Tibial artery (tissue), 4 donors: ENCODE measurements at places on chromosomes 12 and 14.

DNA sequence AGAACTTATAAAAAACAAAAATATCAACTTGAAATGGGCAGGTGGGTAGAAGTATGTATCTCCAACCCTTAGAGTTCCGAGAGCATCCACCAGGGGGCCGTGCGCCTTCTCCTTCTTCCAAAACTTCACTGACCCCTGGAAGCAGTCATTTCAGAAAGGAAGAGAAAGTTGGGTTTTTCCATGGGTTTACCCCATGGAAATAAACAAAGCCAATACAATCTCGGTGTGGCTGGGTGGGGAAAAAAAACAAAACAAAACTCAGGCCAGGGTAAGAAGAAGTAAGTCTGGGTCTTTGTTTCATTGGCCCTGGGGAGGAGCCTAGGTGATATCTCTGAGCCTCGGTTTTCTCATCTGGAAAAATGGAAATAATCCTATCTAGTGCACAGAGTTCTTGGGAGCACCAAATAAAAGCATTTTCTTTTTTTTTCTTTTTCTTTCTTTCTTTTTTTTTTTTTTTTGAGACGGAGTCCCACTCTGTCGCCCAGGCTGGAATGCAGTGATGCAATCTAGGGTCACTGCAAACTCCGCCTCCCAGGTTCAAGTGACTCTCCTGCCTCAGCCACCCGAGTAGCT, 33.6 kb upstream of the HNF1A start:
- DNase-seq, result no peak

DNA sequence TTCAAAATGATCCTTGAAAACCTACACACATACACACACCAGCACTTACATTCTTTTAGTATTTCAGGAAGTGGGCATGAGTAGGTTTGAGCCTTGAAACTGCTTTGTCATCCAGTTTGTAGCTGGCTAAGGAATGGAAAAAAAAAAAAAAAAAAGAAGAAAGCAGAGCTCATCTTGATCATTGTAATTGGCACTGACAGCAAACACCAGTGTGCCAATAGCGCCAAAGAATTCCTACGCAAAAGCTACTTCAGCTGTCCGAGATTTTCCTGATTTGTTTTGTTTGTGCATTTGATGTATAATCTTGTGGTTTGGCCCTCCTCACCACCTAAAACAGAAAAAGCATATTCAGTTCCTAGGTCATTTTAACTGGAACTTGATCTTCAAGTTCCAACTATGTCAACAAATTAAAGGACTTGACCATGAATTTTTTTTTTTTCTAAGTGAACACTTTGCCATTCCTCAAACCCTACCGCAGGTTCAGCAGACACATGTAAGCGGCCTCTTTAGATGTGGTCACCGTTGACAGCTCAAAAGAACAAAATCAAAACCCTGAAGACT, 57.3 kb downstream of the FLRT2 start:
- DNase-seq, result no peak

GRCh38 chr12:116882742-116883141, 1.5 kb upstream of the HRK start:
- DNase-seq, result no peak

DNA sequence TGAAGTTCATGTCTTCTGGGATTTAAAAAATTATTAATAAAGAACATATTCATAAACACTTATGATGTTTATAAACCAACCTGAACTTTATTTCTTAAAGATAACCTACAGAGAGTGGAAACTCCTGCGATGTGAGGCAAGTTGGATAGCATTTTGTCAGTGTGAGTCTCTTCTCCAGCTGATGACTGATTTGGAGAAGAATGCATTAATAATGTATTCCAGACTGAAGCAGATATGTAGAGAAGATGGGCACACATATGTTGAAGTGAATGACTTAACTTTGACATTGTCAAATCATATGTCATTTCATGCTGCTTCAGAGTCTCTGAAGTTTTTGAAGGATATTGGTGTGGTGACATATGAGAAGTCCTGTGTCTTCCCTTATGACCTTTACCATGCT, 7.3 kb downstream of the HELB start:
- DNase-seq, result no peak

GRCh38 chr12:115213538-115214016, 529.6 kb upstream of the TBX3 start:
- no peak for DNase-seq

DNA sequence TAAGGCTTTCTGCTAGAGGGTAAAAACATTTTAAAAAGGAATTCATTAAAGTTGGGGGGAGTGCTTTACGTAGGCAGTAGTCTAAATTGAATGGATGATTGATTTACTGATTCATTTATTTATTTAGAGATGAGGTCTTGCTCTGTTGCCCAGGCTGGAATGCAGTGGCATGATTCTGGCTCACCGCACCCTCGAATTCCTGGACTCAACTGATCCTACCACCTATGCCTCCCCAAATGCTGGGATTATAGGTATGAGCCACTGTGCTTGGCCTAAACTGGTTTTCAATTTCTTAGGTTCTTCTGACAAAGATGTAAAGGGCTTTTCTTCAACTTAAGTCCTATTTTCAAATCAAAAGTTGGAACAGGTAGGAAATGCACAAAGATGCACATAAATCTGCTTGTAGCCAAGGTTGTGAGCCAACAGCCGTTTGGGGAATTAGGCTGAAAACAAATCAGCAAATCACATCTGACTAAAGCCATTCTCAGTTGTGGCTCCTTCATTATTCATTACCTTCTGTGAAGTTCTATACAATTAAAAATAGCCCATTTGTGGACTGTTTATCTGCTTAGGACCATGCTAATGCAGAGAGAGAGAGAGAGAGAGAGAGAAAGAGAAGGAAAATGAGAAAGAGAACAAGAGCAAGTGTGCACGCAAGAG, 218.0 kb downstream of the PPM1H start:
- DNase-seq, result no peak

DNA sequence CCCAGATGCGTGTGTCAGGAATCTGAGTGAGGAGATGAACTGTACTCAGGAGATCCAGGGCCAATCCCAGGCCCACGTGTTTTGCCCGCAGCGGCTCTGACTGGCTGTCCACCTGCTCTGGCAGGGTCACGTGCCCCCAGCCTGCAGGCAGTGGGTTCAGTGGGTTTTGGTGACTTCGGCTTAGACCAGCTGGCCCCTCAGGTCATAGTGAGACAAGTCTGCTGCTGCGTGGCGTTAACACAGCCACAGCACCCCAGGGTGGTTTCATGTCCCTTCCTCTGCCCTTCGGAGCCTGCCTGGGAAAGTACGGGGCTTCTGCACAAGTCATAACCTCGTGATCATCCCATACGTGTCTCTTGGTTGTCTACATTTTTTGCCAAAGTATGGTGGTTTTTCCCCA, 2.6 kb downstream of the FBRSL1 start:
- no peak for DNase-seq

DNA sequence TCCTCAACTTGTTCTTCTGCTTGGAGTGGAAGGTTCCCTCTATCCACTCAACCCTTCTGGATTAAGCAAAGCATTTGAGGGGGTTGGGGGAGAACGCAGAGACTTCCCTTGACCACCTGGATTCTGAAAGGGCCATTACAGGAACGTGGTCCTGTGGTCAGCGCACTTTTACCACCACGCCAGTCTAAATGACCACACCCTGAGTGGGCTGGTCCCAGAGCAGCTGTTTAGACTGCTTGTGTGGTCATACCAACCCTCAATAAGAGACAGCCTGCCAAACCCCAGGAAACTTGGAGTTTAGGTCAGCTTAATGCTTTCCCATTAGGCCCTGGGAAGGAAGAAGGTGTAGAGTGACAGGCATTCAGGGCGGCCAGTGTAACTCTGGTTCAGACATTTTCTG, 165.5 kb upstream of the ATP2B1 start:
- DNase-seq, result no peak

- no peak for DNase-seq
Observed at GRCh38 chr12:115433014-115433634, 749.1 kb upstream of the TBX3 start.

- no peak for DNase-seq
Observed at GRCh38 chr12:124888260-124888659, 24.6 kb upstream of the SCARB1 start.

DNA sequence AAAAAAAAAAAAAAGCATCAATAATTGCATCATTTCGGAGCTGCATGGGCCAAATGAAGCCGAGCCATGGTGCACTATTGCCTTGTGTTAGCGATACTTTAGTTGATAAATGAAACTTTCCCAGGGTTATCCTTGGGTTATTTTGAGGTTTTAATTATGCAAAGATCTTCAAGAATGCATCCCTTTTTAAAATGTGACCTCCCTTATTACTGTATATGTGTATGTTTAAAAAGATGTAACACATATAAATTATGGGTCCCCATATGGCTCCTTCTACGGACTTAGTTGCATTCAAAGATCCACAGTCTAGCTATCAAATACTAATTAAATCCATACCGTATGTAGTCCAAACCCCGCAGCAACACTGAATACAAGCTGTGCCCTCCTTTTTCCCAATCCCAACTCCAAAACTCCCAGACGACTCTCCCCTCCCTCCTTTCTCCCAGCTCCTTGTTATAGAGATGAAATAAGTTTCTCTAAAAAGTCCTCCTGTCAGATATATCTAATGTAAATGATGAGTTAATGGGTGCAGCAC, 129.3 kb upstream of the MAP1LC3B2 start:
- DNase-seq, result no peak

- DNase-seq, result no peak
Observed at GRCh38 chr12:7265251-7265650, 38.6 kb upstream of the ACSM4 start.

DNA sequence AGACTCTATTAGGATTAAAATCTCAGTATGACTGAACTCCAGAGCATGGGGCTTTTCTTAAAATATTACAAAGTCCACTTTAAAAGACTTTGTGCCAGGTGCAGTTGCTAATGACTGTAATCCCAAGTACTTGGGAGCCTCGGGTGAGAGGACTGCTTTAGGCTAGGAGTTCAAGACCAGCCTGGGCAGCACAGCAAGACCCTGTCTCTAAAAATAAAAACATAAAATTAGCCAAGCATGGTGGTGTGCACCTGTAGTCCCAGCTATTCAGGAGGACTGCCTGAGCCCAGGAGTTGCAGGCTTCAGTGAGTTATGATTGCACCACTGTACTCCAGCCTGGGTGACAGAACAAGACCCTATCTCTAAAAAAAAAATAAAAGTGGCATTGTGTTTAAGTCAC, 33.2 kb downstream of the ATF7 start:
- no peak for DNase-seq

DNA sequence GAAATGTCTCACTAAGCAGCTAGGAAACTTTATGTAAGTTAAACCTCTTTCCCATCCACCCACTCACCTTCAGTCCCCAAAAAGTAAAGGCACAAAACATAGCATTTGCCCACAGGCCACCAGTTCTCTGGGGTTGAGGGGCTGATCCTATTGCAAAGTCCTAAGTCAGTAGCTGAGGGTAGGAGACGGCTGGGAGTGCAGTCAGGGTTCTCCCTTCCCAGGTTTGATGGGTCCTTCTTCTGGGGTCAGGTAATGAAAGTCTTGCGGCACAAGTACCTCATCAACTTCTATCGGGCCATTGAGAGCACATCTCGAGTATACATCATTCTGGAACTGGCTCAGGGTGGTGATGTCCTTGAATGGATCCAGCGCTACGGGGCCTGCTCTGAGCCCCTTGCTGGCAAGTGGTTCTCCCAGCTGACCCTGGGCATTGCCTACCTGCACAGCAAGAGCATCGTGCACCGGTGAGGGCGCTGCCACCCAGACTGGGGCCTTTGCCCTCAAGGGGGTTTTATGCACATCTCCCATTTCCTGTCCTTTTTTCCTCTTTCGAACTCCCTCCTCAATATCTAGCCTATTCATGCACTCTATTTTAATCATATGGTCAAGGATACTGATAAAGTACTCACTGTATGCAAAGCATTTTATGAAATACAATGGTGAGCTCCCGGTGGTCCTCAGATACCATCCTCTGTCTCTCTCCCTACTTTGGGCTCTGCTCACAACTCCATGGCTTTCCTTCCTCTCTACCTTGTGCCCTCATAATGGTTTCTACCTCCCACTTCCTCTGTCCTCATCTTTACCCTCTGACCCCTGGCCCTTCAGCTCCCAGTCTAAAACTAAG, 986 bp downstream of the TSSK4 start:
- DNase-seq, result no peak

DNA sequence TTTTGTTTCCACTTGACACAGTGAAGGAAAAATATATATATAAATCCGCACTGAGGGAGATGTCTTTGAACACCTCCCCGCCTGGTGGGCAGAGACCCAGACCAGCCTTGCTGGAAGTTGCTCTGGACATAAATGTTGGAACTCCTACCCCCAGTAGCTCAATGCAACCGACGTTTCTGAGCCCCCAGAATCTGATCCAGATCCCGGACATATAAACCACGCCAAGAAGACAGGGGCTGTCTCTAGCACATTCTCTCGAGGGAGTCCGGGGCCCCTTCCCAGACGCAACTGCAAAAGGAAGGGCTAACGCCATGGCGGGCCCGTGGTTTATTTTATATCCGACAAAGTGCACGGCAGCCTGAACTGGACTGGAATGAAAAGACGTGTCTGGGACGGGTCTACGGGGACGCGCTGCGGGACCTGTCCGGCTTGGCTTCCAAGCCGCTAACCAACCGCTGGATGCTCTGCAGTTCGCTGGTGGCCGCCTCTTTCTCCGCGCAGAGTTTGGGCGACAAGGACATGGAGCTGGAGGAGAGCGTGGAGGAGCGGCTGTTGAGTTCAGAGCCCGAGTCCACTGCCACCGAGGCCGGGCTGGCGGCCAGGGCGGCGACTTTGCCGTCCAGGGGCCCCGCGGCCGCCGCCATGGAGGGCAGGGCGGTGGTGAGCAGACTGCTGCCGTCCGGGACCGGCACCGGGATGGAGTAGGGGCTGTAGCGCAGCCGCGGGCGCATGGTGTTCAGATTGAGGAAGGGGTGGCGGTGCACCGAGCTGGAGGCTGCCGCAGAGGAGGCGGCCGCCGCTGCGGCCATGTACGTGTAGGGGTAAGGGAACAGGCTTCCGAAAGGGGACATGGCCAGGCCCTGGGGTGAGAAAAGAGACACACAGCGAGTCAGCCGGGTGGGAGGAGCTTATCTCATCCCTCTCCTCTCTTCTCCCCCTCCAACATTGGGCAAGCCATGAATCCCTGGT, 12.2 kb downstream of the TBX3 start:
- DNase-seq, result no peak

DNA sequence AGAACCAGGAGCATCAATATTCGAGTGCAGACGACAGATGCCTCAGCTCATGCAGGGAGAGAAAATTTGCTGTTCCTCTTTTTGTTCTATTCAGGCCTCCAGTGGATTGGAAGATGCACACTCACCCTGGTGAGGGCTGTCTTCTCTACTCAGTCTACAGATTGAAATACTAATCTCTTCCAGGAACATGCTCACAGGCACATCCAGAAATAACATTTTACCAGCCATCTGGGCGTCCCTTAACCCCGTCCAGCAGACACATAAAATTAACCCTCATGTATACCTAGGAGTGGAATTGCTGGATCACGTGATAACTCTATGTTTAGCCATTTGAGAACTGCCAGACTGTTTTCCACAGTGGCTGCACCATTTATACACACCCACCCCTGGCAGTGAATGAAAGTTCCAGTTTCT, 4.5 kb upstream of the OAS2 start:
- no peak for DNase-seq
